ENCODE measurements at places on chromosomes 1 and 21.

GRCh38 chr1:207453710-207454045 lies 450 bp upstream of the CR2 start:
- ATAC-seq: no peak

DNA sequence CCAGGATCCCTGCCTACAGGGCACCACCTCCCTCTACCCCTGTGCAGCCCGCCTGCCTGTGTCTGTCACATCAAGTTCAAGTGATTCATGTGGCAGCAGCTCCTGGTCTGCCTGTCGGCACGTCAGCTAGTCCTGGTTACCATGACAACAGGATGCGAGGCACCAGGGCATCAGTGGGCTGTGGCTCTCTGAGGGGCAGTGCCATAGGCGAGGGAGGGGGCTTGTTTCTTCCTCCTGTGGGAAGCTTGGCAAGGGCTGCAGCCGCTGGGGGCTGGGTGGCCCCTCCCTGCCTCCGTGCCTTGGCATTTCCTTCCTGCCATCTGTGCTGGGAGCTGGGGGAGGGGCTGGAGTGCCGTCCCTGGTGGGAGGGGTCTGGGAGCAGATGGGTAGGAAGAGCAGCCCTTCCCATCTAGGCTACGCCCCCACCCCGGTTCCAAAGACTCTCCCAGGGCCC lies 43.1 kb downstream of the FOXO6 start:
- ATAC-seq: peak; percentile 38

GRCh38 chr1:923131-923990 lies at the start of gene SAMD11:
Gene SAMD11, plus strand, starts transcription at chr1:923923. Its CDS starts 509 bp downstream, at chr1:924432.
- ATAC-seq: peak; percentile 28

DNA sequence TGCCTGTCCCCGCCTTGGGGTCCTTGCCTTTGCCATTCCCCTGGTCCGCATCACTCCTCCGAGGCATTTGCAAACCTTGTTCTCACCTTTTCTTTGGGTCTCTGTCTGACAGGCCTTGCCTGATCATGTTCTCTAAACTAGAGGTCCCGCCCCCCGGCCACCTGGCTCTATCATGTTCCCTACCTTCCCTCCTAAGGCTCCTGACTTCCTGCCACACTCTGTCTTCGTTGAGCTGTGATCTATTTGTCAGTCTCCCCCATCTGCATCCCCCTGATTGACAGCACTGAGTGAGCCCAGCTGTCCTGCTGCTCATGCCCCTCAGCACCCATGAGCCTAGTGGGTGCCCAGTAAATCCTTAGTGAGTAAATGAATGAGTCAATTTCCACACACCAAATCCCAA lies 22.8 kb downstream of the ERG start:
- ATAC-seq: no peak

DNA sequence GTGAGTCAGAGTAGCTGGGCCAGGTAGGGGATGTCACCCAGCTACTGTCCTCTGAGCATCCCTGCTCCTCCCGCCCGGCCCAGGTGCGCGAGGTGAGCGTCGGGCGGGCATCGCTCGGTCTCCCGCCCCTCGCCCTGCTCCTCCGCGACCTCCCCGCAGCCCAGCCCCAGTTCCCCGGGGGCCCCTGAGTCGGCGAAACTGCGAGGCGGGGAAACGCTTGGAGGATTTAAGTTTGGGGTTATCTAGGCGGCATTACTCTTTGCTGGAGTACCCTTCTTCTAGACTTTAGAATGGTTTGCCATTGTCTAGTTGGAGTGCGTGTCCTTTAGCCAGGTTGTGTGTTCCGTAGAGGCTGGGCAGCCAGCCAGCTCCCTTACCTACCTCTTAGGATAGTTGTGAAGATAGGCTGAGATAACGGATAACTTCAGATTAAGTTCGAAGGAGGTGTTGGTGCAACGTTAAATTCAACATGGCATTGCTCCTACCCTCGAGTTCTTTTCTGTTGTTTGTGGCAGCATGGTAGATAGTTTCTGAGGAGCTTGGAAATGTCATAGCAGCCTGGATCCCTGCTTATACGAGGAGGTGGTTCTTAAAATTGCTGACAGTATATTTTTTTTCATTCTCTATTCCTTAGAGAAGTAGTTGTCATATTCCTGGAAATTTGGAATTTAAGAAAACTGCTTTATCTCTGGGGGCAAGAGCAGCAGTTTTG lies 697 bp downstream of the AGO3 start:
- ATAC-seq: no peak

GRCh38 chr21:40244981-40245380 lies 377.7 kb downstream of the PCP4 start:
- ATAC-seq: no peak

GRCh38 chr1:108119500-108119899 lies 80.6 kb downstream of the SLC25A24 start:
- no peak for ATAC-seq

DNA sequence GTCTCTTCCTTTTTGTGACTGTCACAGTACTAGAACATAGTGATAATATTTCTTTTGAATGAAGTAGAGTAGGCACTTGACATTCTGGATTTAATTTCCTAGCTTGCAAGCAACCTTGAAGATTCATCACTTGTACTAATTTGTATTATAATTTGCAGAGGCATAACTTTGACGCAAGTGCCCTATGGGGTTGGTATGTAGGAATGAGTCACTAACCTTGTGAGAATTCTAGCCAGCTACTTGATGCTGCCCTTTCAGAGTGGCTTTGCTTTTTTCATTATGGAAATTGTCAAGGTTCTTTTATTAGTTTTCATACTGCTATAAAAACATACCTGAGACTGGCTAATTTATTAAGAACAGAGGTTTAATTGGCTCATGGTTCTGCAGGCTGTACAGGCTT lies 13.7 kb upstream of the DPH5 start:
- ATAC-seq: no peak

DNA sequence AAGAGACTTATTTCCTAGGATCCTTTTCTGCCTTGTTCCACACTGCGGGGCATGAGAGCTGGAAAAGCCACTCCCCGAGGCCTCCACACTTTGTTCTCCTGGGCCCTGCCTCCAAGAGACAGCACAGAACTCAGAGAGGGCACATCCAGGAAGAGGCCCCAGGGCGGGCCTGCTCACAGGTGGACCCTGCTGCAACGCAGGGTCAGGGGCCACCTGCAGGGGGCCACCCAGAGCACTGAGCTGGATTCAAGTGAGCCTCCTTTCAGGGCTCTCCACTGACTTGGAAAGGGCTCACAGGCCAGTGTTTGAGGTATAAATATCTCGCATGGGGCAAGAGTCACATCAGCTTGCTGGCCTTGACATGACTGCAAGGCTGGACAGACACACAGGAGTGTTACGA lies 4.8 kb downstream of the RGS16 start:
- no peak for ATAC-seq

GRCh38 chr21:30629200-30629599 lies 5.8 kb upstream of the KRTAP20-2 start:
- no peak for ATAC-seq

DNA sequence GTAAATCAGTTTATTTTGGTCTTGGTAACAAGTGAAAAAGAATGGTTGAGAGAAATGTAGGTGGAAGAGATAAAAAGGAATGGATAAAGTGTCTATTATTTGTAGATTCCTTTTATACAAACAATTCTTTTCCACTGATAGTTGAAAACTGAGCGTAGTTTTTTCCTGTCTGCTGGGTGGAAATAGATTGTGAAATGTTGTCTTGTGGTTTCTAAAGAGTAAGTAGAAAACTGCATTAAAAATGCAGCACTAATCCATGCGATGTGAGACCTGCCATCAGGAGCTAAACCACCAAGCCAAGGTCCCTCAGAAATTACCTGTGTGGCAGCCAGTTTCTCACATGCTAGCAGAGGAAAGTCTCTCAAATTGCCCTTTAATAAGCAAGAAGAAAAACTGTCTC lies 103.2 kb upstream of the SLC44A3 start:
- ATAC-seq: no peak

Measured in activated CD4-positive, CD25-positive, alpha-beta regulatory T cell treated with anti-CD3 and anti-CD28 coated beads, Interleukin-2, amount 50 U/mL, for 24 hours (primary cell).